ENCODE measurements at places on chromosomes 2 and 18.

DNA sequence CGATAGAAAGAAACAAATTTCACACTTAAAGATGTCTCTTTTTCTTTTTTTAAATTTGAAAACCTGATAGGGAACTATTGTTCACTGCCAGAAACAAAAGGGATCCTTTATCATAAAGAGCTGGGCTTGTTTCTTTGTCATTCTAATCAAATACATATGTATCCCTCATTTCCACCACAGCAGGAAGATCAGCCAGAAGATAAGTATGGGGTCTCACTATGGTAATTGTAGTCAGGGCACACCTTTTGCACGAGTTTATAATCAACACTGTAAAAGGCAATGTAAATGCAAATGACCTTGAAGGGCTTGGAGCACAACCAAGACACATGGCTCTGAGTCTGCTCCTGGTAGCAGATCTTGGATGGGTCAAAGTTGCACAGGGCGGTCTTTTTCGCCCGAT lies 109.5 kb downstream of the NXPH2 start:
- no peak for DNase-seq

DNA sequence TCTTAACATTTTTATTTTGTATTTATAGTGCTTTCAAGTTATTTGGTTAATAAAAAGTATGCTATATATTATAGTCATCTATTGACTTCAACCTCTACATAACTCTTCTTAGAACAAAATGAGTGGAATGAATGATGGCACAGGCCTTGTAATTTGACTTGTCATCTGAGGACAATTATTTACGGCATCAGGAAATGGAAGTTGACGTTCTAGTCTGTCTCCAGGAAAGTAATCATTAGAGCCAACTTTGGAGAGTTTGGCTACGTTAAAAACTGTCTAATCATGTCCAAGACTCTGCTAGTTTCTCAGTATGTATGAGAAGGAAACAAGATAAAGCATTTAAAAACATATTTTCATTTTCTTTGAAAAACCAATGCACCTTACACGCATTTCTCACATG lies 353.6 kb downstream of the ARHGAP15 start:
- DNase-seq = no peak

DNA sequence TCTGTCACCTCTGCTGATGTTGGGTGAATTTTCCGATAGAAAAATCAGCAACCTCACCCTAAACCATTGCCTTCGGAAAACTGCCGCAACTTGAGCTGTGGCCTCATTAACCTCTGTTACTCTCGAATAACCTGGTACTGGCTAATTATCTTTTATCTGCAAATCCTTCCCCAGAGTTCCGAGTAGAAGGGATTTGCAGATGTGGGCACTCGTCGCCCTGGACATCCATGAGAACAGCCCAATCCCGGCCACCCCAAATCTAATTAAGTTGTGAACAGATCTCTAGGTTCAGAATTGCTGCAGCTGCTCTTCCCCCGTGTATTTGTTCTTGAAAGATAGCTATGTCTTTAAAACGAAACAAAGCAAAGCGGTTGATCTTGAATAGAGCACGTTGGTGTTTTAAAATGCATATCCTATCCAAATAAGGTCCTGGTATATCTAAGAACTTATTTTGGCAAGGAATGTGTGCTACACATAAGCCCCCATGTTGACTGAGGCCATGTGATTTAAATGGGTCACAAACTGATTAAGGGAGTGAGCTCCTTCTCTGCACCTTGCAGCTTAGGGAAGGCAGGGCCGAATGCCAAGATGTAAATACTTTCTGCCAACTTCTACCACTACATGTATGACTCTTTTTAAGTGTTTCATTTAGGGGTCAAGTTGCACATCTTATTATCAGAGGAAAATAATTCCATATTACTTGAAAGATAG lies 88.2 kb downstream of the MTCL1 start:
- no peak for DNase-seq

- no peak for DNase-seq
These were observed 500.9 kb downstream of the TGIF1 start for GRCh38 chr18:3950668-3951404.

- DNase-seq = no peak
These were observed 27.7 kb downstream of the IMPA2 start for GRCh38 chr18:12008842-12009580.

- no peak for DNase-seq
These were observed 140.1 kb upstream of the B3GNT2 start for GRCh38 chr2:62055724-62056336.

DNA sequence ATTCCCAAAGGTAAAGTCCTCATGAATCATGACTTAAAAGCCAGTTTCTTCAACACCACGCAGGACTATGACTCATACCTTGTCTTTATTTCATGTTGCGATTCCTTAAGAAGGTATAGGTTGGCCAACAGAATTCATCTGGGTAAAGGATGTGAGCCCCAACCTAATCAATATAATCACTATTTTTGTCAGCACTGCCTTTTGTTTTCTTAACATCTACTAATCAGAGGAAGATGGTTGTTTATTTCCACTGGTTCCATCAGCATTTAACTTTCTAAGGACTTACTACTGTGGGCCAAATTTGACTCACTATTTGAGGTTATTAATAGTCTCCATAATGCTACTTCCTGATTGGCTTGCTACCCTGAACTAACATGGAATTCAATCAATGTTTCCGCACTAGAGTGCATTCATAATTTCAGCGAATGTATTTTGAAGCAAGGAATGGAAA lies 78.6 kb downstream of the SCG2 start:
- DNase-seq = no peak

DNA sequence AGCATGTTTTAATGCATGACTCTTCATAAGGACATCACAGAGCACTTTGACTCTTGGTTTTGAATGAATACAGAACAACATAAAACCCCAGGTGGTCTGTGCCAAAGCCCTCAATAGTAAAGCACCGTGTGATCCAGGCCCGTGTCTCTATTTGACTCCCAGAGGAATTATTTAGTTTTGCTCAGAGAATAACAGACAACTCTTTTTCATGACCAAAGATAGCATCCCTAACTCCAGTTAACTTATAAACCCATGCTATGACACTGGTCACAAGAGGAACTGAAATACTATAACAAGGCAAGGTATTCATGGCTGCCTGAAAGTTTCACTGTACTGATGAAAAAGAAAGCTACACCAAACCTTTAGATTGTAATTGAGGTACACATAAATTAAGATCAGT lies 128.4 kb downstream of the IKZF2 start:
- no peak for DNase-seq

DNA sequence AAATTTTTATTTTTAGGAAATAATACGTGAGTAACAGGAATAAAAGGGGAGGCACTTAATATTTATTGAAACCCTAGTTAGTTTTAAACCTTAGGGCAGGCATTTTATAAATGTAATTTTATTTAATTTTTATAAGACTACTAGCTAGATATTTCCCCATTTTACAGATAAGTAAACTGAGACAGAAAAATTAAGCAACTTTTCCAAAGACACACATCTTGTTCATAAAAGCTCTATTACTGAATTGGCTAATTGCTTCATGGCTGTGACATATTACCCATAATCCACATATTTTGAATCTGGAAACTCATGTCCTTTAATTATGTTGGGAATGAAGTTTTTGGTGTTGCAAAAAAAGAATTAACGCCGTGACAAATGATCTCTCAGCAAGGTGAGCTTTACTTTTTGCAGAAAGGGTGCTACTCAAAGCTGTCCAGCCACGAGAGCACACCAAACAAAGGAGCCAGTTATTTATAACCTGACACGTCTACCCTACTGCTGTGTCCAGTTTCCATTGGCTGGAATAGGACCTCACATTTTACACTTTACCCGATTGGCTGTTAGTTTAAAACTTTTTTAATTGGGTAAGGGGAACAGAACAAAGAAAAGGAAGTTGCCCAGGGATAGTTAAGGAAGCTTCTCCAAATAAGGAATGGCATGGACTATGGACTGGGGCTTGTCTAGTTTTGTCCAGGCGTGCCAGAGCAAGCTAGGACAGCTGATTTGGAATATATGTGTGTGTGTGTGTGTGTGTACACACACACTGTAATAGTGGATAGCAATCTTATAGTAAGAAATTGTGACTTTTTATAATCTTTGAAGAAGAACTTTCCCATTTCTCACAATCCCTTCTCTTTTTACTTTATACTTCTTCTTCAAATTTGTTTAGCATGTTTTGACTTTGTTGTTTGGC lies 54.2 kb downstream of the COMMD1 start:
- no peak for DNase-seq

GRCh38 chr2:220937245-220937644 lies 634.9 kb downstream of the EPHA4 start:
- no peak for DNase-seq

DNA sequence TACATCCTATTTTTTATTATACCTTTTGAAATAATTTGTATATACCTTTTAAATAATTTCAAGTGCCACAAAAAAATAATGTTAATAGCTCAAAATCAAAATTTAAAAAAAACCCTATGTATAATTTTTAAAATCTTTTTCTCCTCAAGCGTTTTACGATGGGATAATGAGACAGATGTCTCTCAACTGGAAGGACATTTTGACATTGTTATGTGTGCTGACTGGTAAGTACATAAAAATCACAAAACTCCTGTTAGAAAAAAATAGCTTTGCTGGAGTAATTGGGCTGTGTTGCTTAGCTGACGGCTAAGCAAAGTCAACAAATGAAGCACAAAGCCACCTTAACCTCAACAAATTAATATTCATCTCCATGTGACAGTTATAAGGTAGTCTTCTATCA lies 198.0 kb upstream of the SIX3 start:
- no peak for DNase-seq

- no peak for DNase-seq
These were observed 62.0 kb downstream of the TMEM185B start for GRCh38 chr2:120161190-120161589.

- no peak for DNase-seq
These were observed 72.2 kb upstream of the AGAP1 start for GRCh38 chr2:235421618-235422017.

DNA sequence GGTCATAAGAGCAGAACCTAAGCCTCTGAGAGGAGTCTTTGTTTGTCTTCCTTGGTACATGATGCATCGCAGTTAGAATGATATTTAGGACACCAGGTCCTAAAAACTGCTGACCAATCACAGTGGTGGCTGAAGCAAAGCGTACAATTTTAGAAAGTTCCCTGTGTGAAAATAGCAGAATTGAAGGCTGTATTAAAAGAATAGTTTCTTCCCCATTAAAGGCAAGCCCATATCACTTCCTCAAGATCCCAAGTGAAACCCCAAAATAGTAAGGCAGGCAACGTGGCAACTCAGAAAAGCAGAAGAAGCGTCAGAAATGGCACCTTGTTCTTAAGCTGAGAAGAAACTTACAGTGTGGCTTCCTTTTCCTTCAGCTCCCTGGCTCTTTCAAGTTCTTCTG lies 154.8 kb upstream of the PGAP1 start:
- no peak for DNase-seq

DNA sequence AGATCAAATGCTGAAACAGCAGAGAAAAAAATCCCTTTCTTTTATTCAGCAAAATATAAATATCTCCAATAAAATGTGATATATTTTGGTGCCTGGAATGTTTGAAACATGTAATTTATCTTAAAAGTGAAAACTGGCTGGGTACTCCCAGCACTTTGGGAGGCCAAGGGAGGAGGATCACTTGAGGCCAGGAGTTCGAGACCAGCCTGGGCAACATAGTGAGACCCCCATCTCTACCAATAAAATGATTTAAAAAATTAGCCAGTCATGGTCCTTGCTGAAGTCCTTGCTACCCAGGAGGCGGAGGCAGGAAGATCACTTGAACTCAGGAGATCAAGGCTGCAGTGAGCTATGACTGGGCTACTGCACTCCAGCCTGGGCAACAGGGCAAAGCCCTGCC lies 8.6 kb downstream of the SH3YL1 start:
- DNase-seq = no peak

GRCh38 chr2:64325852-64326577 lies 127.9 kb upstream of the LGALSL start:
- DNase-seq = peak; percentile 30

DNA sequence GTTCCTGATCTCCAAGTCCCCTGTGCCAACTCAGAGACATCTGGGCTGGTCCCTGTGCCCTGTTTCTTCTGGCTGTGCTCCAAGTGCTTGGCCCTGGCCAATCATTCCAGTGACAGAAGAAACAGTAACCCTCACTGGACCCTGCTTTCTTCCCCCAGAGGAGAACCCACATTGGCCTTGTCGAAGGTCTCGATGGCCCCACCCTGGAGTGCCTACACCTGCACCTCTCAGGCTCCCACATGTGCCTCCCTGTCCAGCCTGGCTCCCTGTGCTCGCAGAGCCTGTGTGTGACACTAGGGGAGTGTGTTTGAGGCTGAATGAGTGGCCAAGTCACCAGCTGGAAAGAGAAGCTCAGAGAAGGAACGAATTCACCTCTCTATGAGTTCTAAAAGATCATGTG lies 5.9 kb upstream of the MAL start:
- no peak for DNase-seq

DNA sequence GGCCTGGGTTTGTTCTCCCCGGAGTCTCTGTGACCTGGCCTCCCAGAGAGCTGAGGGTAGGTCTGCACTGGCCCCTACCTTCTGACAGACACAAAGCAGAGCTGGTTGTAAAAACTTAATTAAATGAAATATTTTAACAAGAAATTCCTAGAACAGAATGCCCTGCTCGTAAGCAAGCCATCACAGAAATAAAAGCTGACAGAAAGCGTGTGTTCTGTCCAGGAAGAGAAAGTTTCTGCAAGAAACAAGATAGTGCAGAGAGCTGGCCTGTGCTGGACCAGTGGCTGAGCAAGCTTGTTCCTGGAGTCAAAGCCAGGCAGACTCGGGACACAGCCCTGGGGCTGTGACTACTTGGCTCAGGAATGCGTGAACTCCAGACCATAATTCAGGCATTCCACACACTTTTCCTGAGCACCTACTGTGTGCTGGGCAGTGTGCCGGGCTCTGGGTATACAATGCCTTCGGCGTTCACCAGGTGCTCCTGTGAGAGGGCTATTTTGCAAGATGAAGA lies 51.6 kb downstream of the APOB start:
- DNase-seq = no peak

DNA sequence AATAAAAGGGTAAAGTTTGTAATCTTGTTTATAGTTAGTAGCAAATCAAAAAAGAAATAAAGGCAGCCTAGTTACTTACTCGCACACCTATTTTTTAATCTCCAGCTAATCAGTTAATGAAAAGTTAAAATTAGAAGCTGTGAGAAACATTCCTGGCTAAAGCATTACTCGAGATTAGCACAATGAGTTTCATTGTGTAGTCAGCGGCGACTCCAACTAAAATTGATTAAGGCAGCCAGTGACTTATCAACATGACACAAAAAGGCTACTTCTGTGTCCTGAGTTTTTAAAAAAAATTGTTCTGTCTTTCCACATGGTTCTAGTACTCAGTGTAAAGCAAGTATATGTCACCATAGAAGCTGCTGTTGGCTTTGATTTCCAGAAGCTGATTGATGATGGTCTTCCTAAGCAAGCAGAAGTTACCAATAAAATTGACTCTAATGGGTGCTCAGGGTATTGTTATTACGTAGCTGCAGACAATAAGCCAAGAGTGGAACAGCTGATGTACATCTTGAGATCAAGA lies 159.2 kb downstream of the CPS1 start:
- no peak for DNase-seq

GRCh38 chr18:32530947-32531651 lies 60.4 kb upstream of the GAREM1 start:
- peak; percentile 65 for DNase-seq

DNA sequence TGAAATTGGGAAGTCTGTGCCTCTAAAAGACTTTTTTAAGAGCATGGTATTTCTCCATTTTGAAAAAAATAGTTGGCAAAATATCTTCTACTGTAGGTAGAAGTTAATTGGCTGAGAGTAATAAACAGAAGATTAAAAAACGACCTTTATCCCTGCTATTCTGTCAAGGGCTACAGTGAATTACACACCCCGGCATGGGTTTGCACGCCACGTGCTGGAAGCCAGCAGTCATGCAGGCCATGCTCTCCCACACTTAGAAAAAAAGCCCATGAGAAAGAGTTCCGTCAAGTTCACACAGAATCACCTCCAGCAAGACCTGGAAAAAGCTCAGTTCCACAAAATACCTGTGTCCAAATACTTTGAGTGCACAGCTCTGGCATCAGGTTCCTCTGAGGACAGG lies 26.8 kb downstream of the FAM110C start:
- no peak for DNase-seq
